Urothelium cell line (cell line): ENCODE measurements at places on chromosomes 7 and 10.
A peak's percentile ranks its signal among the peaks of the same experiment; 100 is the strongest.

DNA sequence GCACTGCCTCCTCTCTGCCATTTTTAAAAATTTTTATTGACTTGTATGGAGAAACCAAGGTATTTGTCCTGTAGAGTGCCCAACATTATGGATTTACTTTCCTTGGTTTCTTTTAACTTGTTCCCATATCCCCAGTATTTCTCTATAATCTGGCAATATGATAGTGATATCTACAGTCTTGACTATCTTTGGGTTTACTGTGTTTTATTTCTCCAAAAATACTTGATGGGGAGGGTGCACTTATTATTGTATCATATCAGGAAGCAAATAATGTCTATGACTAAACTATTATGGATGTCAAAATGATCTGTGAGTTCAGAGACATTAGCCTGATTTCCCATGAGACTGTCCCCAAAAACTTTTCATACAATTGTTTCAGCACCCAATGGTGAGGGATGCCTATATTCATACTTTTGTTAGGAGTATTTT, 6.6 kb downstream of the TFPI2 start:
- no peak for DNase-seq

- DNase-seq: peak; percentile 73
Measured at GRCh38 chr7:101094791-101095375, 9.6 kb downstream of the TRIM56 start.

DNA sequence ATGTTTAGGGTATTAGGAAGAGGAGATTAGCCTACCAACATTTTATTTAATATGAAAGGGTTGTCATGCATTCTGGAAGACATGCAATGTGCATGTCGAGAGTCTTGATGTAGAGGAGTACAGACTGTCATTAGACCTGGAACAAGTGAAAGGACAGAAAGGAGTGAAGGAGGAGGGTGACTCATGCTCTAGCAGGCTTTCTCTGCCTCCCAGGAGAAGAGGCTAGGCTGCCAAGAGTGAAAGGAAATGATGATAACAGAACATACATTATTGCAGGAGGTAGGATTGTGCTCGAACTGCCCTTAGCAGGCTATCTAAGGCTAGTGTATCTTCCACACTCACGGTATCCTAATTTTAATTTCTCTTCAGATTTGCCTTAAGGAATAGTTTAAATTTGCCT, 228.8 kb downstream of the EXOC4 start:
- DNase-seq: peak; percentile 4

GRCh38 chr10:97279121-97279815, 13.2 kb downstream of the ARHGAP19 start:
- DNase-seq: no peak

GRCh38 chr7:96080027-96080426, 241.9 kb downstream of the SLC25A13 start:
- no peak for DNase-seq

GRCh38 chr10:131050162-131050766, 261.3 kb downstream of the TCERG1L start:
- DNase-seq: no peak

DNA sequence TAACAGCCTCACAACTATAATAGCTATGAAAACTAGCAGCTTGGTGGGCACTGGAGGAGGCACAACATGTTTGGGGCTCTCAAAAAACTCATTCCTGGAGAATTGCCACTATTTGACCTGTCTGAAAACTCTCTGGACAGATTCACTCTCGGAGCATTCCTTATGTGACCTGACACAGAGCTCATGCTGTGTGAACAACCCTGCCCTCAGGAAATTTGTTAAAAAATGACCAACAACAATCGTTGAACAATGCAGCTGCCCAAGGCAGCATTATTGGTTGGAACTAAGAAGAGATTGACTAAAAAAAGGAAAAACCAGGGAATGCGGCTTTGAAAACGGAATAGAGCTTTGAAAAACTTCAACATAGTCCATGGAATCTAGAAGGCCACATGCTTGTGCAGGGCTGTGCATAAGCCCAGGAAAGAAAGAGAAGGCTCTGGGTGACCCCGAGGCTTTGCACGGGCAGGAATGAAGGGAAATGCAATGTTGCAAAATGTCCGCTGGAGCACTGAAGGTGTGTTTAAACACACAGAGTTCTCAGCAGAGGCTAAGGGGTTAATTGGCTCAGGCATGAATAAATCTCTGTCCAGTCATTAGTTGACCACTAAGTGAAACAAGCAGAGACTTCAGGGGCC, 52.8 kb downstream of the NAMPT start:
- DNase-seq: no peak

DNA sequence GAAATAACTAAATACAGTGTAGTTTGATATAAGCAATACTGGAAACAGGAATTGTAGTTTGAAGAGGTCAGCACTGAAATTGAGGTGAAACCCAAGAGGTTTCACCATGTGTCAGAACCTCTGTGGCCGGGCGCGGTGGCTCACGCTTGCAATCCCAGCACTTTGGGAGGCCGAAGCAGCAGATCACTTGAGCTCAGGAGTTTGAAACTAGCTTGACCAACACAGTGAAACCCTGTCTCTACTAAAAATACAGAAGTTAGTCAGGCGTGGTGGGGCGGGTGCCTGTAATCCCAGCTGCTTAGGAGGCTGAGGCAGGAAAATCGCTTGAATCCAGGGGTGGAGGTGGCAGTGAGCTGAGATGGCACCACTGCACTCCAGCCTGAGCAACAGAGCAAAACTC, 13.7 kb downstream of the AHCYL2 start:
- DNase-seq: no peak

GRCh38 chr10:124450783-124451057, 885 bp upstream of the NKX1-2 start:
- DNase-seq: no peak

GRCh38 chr10:116469437-116469836, 41.8 kb downstream of the PNLIPRP3 start:
- no peak for DNase-seq

- no peak for DNase-seq
Measured at GRCh38 chr7:47283497-47284131, 298.3 kb downstream of the TNS3 start.

GRCh38 chr10:38025283-38025682, 14.8 kb downstream of the ZNF33A start:
- DNase-seq: no peak

- DNase-seq: peak; percentile 40
Measured at GRCh38 chr10:119734396-119735332, 8.8 kb downstream of the INPP5F start.

DNA sequence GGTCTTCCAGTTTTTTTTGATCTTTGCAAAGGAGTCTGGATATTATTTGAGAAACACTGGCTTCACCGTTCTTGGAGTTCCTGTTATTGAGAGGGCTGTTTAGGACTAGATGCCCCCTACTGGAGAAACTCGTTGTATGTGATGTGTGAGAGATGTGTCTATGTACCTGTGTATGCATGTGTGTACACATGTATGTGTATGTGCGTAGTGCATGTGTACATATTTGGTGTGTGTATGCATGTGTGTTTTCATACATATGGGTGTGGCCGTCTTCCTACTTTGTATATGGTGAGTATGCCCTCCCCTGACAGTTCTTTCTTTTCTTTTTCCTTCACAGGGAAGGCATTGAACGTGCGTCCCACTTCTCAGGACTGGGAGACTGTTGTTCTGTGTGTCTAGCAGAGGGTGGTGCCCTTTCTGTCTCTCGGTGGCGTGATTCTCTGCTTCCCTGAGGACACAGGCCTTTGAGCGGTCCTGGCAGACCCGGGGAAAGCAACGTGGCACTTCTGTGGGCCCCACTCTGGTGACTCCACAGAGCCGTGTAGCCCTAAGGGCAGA, 3.0 kb upstream of the CALHM3 start:
- DNase-seq: peak; percentile 62

- DNase-seq: peak; percentile 79
Measured at GRCh38 chr7:75823198-75823910, 9.7 kb upstream of the CCL24 start.

DNA sequence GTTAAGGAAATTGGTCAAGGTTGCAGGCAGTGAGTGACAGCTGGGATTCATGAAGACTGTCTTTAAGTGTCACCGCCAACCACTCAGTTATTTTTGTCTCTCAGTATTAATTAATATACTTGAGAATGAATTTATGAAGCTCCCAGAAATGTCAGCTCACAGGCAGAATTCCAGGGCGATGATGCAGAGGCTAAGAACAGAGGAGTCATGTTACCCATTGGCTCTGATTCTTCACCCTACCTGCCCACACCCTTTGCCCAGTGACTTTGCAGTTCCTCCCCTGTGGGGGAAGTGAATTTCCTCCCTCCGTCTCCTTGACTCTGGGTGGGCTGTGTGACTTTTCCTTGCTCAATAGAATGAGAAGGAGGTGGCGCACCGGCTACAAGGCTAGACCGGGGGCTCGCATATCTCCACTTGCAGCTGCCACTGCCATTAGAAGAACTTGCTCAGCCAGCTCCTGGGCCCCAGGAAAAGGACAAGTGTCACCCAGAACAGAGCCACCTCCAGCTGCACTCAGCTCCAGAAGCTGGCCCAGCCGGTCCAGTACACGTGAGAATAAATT, 157.1 kb upstream of the PRKCQ start:
- DNase-seq: peak; percentile 82
